Cortex of kidney (tissue), 1 donor: ENCODE measurements at places on chromosomes 13 and 19.

DNA sequence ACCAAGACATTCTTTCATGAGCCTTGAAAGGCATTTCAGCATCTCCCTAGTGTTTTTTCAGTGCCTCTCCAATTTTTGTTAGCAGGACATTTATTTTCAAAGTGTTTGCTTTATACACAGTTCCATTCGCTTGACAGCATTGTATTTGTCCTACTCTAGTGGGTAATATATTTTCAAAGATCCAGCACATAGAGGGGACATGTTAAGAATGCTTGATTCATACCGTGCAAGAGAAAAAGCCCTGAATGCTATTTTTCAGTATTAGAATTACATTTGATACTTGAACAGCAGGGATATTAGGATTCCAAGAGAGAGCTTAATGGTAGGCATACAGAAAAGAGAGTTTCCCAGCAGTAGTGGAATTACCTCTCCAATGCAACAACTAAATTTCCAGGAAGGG is 21.3 kb downstream of the ERICH6B start:
- no peak for DNase-seq

DNA sequence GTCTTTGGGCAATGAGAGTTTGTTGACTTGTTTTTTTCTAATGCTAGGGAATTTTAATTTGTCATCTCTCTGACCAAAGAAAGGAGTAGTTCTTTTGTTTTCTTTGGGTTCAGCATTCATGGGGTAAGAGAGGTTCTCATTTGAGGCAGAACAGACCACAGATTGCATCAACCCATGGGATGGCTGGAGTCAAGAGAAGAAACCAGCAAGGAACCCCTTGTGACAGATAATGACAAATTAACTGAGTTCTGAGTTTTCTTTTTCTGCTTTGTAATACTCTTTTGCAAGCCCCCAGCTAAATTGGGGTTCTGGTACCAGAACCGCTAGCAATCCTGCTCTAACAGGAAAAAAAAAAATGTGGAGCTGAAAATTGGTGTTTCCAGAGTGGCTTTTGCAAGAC is 864.1 kb downstream of the DIAPH3 start:
- no peak for DNase-seq

- no peak for DNase-seq
Measured at GRCh38 chr19:45172173-45172572, 5.9 kb downstream of the TRAPPC6A start.

GRCh38 chr13:53124623-53125022 is 96.0 kb downstream of the OLFM4 start:
- no peak for DNase-seq

DNA sequence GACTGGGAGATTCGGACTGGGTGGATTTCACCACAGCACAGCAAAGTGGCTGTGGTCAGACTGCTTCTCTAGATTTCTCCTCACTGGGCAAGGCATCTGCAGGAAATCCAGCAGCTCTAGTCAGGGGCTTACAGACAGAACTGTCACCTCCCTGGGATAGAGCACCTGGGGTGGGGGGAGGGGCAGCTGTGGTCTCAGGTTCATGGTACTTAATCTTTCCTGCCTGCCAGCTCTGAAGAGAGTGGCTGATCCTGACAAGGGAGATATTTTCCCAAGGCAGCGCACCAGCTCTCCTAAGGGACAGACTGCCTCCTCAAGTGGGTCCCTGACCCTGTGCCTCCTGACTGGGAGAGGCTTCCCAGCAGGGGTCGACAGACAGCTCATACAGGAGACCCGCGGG is 212.8 kb upstream of the KLF12 start:
- DNase-seq, result no peak

DNA sequence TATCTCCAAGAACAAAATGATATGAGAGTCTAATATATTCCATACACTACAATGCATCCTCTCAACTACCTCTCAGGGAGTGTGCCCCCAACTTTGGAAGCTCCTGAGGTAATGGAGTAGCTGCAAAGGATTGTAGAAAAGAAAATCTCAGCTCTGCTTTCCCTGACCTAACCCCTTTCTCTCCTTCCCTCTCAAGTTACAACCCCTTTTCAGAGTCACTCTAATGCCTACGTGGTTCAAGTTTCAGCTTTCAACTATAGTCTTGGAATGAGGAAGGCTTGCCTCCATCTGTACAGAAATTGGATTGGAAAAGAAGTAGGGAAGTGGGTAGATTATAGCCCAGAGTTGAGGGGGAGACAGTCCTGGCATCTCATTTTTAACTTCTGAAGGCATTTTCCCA is 256.0 kb downstream of the PCDH9 start:
- DNase-seq, result no peak

DNA sequence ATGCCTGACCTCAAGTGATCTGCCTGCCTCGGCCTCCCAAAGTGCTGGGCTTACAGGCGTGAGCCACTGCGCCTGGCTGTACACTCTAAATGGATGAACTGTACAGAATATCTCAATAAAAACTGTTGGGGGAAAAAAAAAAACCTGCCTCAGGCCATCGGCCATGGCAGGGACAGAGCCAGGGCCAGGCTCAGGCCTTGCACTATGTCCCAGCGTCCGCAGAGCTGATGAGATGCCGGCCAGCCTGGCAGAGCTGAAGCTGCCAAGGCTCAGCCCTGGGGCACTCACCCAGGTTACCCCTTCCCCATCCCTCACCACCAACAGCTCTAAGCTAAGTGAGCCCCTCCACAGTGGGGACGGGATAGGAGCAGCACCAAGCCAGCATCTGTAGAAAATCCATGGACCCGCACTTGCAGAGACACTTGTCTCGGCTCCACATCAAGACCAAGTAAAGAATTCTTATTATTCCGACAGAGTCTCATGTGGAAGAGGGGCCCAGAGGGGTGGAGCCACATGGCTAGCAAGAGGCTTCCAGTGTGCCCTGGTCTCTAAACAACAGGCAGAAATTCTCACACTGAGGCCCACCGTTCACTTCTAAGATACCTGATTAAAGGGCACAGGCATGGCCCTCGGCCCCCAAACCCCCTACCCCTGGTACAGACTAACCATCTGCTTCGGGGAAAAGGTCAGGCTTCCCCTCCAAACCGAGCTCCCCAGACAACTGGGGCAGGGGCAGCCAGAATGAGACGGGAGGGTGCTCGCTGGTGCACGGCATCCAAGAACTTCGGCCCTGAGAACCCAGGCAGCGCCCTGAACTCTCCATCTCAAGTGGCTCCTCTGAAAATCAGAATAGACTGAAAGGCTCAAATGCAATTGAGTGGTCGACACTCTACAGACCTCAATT is 5.8 kb downstream of the PPP6R1 start:
- DNase-seq, result no peak

DNA sequence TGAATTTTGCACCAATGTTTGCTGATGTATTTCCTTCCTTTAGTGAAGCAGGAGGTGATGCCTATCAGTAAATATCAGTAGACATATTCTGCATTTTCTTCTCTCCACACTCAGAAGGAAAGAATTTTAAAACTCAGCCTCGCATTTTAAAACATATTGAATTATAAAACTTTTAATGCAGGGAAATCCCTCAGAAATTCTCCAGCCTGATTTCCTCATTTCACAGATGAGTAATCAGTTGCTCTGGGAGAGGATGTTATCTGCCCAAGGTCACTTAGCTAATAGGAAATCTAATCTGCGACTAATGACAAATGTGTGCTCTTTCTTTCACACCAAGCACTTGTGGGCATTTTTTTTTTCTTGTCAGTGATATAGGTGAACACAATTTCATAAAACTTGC is 320.6 kb downstream of the ITGBL1 start:
- no peak for DNase-seq

- no peak for DNase-seq
Measured at GRCh38 chr19:35087393-35087792, 28.2 kb upstream of the FXYD3 start.

GRCh38 chr19:52464798-52465470 is 11.6 kb downstream of the ZNF578 start:
- no peak for DNase-seq

DNA sequence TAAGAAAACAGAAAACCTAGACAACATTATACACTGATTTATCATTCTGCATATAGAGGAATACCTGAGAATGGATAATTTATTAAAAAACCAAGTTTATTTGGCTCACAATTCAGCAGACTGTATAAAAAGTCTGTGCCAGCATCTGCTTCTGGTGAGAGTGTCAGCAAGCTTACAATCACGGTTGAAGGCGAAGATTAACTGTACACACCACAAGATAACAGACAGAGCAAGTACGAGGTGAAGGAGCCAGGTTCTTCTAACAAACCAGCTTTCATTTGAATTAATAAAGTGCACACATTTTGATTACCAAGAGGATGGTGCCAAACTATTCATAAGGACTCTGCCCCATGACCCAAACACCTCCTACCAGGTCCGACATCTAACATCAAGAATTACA is 28.8 kb downstream of the ZNF91 start:
- DNase-seq, result no peak

DNA sequence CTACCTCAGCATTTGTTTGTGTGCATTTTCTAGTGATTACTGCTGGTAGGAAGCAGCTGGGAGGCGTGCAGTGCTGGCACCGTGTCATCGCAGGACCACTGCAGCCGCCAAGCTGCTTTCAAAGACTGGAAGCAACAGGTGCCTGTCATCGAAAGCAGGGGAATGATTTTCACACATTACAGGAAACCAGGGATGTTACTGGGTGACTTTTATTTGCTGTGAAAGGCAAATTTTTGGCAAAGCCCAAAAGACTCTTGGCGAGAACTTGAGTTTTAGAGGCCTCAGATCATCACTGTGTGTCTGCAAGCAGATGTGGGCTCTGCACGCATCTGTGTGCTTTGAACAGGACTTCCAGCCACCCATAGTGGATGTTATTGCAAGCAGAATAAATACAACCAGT is 176.4 kb downstream of the FLT1 start:
- no peak for DNase-seq

DNA sequence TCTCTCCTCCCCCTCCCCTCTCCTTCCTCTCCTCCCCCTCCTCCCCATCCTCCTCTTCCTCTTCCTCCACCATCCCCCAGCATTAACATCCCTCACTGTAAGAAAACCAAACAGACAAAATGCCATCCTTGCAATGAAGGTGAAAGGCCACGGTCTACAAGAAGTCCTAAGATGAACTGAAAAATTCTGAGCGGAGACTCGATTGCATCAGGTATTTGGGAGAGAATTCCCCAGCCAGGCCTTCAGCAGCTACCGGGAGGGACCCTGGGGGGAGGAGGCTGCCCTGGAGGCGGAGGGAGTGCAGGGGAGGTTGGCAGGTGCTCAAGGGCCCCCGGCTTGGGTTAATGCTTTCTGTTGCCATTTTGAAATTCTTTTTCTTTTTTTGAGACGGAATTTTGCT is 10.1 kb upstream of the TIMM44 start:
- DNase-seq, result no peak
